ENCODE measurements at places on chromosomes 7 and 10. TPM values are rescaled to one million over a fixed set of nuclear protein-coding genes. Genes with fewer than 3 reads are reported as not detected.

Gene SCRN1
- 48.1 TPM for total RNA-seq

DNA sequence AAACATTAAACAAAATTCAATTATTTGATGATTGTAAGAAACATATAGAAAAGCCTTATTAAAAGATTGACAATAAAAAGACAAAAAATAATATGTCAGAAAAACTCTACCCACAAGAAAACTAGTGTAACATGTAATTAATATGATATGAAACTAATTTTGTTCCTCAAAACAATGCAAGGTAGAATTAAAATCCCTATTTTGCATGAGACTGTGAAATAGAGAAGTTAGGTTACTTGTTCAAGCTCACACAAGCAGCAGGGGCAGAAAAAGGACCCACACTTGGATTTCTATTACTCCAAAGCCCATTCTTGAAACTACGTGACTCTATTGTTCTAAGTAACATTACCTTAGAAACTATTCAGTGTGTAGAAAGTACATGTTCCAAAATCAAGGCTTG, 96.4 kb downstream of the KCNMA1 start:
- no peak overlapping the region for H3K4me3 ChIP-seq
- H3K4me1 ChIP-seq = peaks cover 6% of the 10 kb centered on the region
- H3K27me3 ChIP-seq = no peaks in the 10 kb centered on the region
- no peaks in the 10 kb centered on the region for H3K36me3 ChIP-seq
- no peak for DNase-seq
- H3K27ac ChIP-seq = no peak overlapping the region

Gene SPDYE5
- not detected for total RNA-seq

DNA sequence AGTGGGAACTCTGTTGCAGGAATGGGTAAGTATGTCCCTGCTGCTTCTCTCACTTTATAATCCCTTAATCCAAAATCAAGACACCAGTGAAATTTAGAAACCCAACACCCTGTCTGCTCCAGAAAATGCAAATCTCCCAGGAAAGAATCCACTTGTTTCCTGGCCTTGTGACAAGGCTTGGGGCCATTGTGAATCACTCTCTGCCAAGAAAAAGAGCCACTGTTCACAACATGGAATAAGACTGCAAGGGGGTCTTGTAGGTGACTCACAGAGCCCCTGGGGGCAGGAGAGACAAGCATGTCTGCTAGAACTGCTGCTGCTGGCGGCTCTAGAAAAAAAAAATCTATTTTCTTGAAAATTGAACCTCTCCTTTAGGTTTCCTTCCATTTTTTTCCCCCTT, 191.2 kb downstream of the SORCS1 start:
- no peak for DNase-seq
- no peaks in the 10 kb centered on the region for H3K36me3 ChIP-seq
- no peak overlapping the region for H3K4me3 ChIP-seq
- no peaks in the 10 kb centered on the region for H3K27me3 ChIP-seq
- no peaks in the 10 kb centered on the region for H3K4me1 ChIP-seq
- no peak overlapping the region for H3K27ac ChIP-seq

Gene PIP
- not detected for total RNA-seq

GRCh38 chr10:19828278-19829049, 12.2 kb downstream of the PLXDC2 start:
- DNase-seq = no peak
- peaks cover 18% of the 10 kb centered on the region for H3K4me1 ChIP-seq
- H3K27ac ChIP-seq = no peak overlapping the region
- H3K27me3 ChIP-seq = no peaks in the 10 kb centered on the region
- no peak overlapping the region for H3K4me3 ChIP-seq
- H3K36me3 ChIP-seq = no peaks in the 10 kb centered on the region

- no peaks in the 10 kb centered on the region for H3K4me1 ChIP-seq
- no peaks in the 10 kb centered on the region for H3K27me3 ChIP-seq
- H3K36me3 ChIP-seq = no peaks in the 10 kb centered on the region
- no peak for DNase-seq
- H3K4me3 ChIP-seq = no peak overlapping the region
Observed at GRCh38 chr7:93092757-93093370, 24.9 kb downstream of the SAMD9 start.

- H3K4me3 ChIP-seq = no peak overlapping the region
- no peaks in the 10 kb centered on the region for H3K36me3 ChIP-seq
- H3K27me3 ChIP-seq = no peaks in the 10 kb centered on the region
- no peak overlapping the region for H3K27ac ChIP-seq
- DNase-seq = peak; percentile 61
- H3K4me1 ChIP-seq = no peaks in the 10 kb centered on the region
Observed at GRCh38 chr10:9209105-9209798, 1154.8 kb downstream of the GATA3 start.

- DNase-seq = no peak
- no peak overlapping the region for H3K4me3 ChIP-seq
- H3K27ac ChIP-seq = no peak overlapping the region
- no peaks in the 10 kb centered on the region for H3K27me3 ChIP-seq
- no peaks in the 10 kb centered on the region for H3K36me3 ChIP-seq
- peaks cover 5% of the 10 kb centered on the region for H3K4me1 ChIP-seq
Observed at GRCh38 chr10:52390388-52390787, 76.3 kb downstream of the DKK1 start.

DNA sequence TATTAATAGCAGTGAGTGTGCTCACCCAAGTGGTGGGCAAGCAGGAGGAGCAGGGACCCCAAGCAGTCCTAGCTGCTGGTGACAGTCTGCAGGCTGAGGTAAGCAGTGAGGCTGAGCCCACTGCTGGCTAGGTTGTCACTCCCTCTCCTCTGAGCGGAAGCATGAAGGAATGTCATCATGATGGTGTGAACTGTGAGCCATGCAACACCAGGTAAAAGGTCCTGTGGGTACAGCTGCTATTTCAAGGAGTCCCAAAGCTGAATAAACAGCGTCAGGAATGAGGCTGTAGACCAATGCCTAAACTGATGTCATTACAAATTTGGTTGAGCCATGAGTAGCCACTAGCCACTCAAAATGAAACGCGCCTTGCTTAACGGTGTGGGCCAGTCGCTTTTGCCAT, 126.1 kb downstream of the RNF32 start:
- no peaks in the 10 kb centered on the region for H3K36me3 ChIP-seq
- no peaks in the 10 kb centered on the region for H3K4me1 ChIP-seq
- H3K27me3 ChIP-seq = no peaks in the 10 kb centered on the region
- H3K27ac ChIP-seq = no peak overlapping the region
- no peak for DNase-seq

DNA sequence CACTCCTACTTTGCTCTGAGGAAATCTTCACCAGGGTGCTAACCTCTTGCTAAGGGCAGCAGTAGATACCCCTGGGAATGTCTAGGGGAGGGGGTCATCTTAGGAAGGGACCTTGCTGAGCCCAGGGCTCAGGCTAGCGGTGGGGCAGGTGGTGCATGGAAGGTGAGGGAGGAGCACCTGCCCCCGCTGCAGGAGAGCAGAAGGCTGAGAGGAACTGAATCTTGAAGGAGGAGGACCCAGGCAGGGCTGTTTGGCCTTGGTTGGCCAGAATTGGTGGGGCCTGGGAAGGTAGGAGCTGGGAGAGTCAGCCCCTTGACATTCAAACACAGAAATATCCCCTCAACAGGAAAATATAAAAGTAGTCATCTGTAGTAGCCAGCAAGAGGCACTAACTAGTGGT, 7.0 kb downstream of the CALHM3 start:
- no peak overlapping the region for H3K27ac ChIP-seq
- H3K4me1 ChIP-seq = no peaks in the 10 kb centered on the region
- DNase-seq = no peak
- H3K27me3 ChIP-seq = no peaks in the 10 kb centered on the region
- no peak overlapping the region for H3K4me3 ChIP-seq
- H3K36me3 ChIP-seq = no peaks in the 10 kb centered on the region

Gene RFC2
- 13.7 TPM for total RNA-seq

DNA sequence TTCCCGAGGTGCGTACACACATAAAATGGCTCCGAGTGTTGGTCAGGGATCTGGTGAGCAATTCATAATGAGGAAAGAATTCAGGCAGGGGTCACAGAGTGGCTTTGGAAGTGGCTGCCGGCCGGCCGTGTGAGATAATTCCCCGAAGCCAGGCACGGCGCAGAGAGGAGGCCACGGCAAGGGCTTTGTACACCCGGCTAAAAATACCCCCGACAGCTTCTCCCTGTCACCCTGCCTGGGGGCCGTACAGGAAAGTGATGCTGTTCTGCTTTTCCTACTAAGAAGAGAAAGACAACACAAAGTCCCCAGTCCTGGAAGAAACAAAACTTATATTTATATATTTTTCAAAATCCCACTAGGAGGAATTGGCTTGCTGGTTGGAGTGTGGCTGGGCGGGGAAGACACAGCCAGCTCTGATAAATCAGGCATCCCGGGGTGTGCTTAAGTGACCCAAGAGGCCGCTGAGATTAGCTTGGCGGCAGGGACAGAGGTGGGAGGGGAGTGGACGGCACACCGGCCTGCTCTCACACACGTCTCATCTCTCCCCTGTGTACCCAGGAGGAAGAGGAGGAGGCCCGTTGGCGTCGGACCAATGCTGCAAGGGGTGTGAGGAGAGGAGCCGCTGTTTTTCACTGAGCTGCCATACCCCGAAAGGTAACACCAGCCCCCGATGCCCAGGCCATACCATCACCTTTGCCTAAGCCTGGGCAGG, 70.5 kb downstream of the ZMIZ1 start:
- H3K27me3 ChIP-seq = no peaks in the 10 kb centered on the region
- H3K4me1 ChIP-seq = no peaks in the 10 kb centered on the region
- no peak overlapping the region for H3K4me3 ChIP-seq
- peak; percentile 89 for DNase-seq

GRCh38 chr7:97218767-97219166, 101.3 kb downstream of the SDHAF3 start:
- no peaks in the 10 kb centered on the region for H3K36me3 ChIP-seq
- H3K27ac ChIP-seq = no peak overlapping the region
- H3K4me1 ChIP-seq = no peaks in the 10 kb centered on the region
- no peak for DNase-seq

DNA sequence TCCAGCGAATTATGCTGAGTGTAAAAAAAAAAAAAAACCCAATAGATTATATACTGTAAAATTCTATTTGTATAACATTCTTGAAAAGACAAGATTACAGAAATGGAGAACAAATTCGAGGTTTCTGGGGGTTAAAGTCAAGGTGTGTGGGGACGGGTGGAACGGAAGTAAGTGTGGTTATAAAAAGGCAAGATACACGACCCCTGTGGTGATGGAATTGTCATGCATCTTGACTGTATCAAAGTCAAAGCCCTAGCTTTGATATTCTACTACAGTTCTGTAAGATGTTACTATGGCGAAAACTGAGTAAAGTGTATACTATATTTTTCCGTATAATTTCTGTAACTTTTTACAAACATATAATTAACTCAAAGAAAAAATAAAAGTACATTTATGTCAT, 718.2 kb upstream of the PCDH15 start:
- no peaks in the 10 kb centered on the region for H3K4me1 ChIP-seq
- DNase-seq = no peak
- no peaks in the 10 kb centered on the region for H3K36me3 ChIP-seq
- no peaks in the 10 kb centered on the region for H3K27me3 ChIP-seq
- H3K4me3 ChIP-seq = no peak overlapping the region

DNA sequence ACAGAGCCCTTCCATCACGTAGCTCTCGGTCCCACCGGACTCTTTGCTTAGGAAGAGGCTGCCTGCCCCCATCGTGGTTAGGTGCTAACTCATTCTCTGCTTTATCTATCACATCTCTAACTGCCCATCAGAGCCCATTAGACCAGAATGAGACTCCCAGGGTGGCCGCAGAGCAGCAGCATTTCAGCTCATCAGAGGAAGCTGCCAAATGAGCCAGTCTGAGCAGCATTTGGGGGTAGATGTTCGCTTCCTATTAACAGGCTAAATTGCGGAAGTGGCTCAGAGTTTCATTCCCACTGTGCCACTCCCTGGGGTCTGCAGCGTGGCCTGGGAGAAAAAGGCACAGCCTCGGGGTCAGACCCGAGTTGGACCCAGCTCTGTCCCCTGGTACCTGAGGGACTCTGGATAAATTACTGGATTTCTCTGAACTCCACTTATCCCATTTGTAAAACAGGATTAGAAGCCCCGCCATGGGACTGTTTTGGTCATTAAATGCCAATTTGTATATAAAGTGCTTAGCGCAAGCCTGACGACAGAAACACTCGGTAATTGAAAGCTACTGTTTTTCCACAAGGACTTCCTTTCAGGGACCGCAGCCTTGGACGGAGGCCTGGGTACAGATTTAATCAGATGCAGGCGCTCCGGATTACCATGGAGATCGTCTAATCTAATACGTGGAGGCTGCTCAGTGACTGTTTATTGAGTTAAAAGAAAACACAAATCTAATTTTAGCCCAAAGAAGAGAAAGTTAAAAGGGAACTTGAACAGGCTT, 73.8 kb upstream of the PRLHR start:
- DNase-seq = peak; percentile 66
- no peaks in the 10 kb centered on the region for H3K4me1 ChIP-seq
- no peak overlapping the region for H3K4me3 ChIP-seq
- no peak overlapping the region for H3K27ac ChIP-seq

Gene HOXA5
- total RNA-seq = 11.8 TPM

Gene CTTNBP2
- total RNA-seq = 15.9 TPM

DNA sequence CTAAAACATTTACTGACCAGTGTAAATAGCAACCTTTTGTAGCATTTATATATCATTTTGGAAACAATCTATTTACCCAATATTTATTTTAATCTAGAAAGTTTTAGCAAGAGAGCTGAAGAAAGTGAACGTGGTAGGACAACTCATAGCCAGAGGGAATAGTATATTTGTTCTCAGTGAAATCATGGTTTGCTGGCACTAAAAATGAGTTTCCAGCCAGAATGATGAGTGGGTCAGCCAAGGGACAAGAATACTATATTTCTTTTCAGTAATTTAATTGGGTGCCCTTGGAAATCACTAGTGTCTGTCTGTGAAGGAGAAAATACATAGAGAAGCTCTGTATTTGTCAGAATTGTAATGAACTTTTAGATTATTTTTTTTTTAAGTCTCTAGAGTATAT, 74.9 kb downstream of the MINPP1 start:
- no peak overlapping the region for H3K4me3 ChIP-seq
- no peak for DNase-seq
- no peak overlapping the region for H3K27ac ChIP-seq
- H3K4me1 ChIP-seq = no peaks in the 10 kb centered on the region

Gene DPYSL4
- 1.4 TPM for total RNA-seq

- DNase-seq = no peak
- H3K4me3 ChIP-seq = no peak overlapping the region
- H3K36me3 ChIP-seq = no peaks in the 10 kb centered on the region
- H3K4me1 ChIP-seq = no peaks in the 10 kb centered on the region
Observed at GRCh38 chr7:111183321-111183720, 92.4 kb downstream of the LRRN3 start.

GRCh38 chr10:12644380-12645144, 295.2 kb downstream of the CAMK1D start:
- DNase-seq = no peak
- no peak overlapping the region for H3K27ac ChIP-seq
- H3K36me3 ChIP-seq = no peaks in the 10 kb centered on the region

DNA sequence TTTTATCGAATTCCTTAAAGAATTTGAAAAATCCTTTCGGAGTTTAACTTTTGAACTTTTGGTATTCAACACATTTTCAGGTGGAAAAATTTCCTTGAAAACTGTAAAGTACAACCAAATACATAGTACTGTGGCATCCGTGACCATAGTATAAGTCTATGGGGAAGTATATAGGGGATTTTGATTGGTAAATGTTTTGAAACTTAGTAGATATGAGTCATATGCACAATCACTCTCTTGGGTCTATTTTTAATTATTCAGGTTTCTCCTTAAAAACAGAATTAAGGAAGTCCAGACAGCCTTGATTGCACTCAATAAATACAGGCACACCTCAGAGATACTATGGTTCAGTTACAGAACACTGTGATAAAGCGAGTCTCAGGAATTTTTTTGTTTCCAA, 64.2 kb downstream of the AVL9 start:
- no peak overlapping the region for H3K27ac ChIP-seq
- H3K4me1 ChIP-seq = no peaks in the 10 kb centered on the region
- H3K36me3 ChIP-seq = peaks cover 1% of the 10 kb centered on the region
- no peaks in the 10 kb centered on the region for H3K27me3 ChIP-seq
- no peak for DNase-seq

Gene SPDYE8
- total RNA-seq = not detected
